Stimulated activated CD4-positive, alpha-beta T cell treated with anti-CD3 and anti-CD28 coated beads, Interleukin-1b, Interleukin-23, amount 100 ng/mL, for 24 hours (primary cell): ENCODE measurements at places on chromosomes 13 and 19.

DNA sequence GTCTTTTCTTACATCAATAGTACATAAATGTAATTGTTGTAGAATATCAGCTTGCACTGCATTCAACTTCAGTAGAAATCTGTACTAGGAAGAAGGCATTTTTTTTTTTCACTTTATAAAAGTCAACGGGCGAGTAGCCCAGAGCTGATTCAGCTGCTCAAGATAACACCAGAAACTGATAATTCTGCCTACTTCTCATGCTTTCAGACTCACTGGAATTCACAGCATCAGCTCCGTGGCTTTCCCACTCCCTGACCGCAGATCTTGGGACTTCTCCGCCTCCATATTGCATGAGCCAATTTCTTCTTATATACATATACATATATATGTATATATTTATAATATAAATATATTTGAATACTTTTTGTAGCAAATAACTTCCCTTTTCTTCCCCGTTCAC is 263.1 kb upstream of the RXFP2 start:
- no peak for DNase-seq

DNA sequence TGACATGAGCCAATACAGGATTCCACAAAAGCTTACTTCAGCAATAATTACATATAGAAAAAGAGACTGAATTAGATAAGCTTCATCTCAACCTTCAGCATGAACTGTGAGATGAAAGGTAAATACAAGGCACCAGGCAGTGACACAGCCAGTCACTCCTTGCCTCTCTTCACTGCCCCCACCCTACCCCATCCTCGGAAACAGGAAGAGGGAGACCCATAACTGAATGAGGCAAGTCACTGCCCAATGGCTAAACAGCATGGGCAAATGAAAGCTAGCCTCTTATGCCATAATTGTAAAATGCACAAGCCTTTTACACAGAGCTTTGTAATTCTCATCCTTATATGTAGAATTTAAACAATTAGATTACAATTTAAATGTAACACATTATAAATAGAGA is 1.7 kb downstream of the ZNF160 start:
- no peak for DNase-seq

- no peak for DNase-seq
Measured at GRCh38 chr13:43407023-43407581, 379.7 kb downstream of the ENOX1 start.

GRCh38 chr19:5051619-5052018 is 82.7 kb downstream of the KDM4B start:
- DNase-seq = no peak

DNA sequence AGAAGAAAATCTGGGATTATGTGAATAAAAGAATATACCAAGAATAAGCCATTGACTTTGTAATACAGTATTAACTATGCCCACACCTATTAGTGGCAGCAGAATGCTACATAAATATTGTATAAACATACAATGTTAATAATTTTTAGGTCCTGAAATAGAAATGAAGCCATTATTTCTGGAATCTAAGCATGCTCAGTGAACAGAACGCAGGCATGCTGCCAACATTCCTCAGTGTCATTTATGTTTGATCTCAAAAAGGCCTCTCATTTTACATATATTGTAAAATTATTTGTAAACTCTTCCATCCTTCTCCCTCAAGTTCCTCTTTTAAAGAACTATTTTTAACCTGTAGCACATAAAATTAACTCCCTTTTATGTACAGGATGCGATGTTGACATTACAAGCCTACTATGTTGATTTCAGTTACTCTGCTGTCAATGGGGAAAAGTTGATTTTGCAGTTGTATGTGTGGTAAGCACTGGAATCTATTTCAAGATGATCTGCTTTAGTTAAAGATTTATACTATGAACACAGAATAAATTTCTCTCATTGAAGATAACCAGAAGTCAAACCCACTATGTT is 118.8 kb downstream of the VWA8 start:
- no peak for DNase-seq

GRCh38 chr19:19540715-19541515 is 2.9 kb downstream of the CILP2 start:
- DNase-seq = peak; percentile 74

DNA sequence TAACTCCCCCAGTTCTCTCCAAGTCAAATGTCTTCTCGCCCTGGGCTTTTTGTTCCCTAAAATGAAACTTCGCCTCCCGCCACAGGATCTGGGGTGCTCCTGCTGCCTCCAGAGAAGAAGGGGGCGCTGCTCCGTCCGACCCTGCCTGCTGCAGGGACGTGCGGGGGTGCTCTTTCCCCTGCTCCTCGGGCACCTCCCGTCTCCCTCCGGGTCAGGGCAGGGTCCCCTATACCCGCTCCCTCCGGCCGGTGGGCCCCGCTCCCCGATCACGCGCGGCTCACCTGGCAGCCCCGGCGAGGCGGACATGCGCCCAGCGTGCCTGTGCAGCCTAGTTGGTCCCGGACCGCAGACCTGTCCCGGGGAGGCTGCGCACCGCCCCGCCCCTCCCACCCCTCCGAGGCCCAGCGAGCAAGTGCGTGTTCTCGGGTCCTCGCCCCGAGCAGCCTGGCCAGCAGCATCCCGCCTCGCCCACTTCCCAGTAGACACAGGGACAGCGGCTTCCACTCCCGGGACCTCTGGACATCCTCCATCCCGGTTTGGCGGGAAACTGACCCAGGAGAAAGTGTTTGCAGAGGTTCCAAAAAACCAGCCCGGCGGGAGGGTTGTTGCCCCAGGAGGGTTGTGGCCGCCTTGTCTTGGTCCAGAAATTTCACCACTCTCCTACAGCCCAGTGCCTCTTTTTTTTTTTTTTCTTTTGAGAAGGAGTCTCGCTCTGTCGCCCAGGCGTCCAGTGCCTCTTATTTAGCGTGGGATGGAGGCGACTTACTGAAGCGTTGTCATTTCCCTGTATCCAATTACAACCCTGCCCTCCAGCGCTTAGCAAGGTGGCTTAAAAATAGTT is at the start of gene OXGR1:
TSS of gene OXGR1 (minus strand) at position 460 of the 841 bp plus-strand sequence. CDS start 6,717 bp downstream, outside the sequence.
- DNase-seq = no peak

DNA sequence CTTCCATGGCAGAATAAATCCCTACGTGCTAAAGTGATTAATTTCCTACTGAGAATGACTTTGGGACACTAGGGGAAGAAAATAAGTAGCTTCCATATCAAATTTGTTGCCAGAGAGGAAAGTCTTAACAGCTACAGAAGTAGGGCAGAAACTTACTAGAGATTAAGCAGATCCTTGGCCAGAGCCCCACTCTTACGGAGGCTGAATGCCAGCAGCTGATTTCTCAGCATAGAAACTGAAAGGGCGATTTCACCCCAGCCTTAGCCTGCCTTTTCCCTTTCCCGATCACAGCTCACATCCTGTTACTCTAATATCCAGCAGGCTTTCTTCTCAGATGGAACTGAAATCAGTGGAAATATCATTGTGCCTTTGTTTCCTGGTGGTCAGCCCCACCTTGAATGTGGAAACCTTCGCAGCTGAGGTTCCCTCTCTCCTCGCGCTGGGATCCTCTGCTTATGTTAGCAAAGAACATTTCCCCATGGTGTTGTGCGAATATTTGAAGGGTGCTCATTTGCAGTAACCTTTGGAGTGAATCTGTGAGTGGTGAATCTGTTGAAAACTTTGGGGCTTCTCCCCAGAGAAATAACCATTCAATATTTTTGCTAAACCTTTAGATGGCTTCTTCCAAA is 8.4 kb downstream of the FAM124A start:
- no peak for DNase-seq

DNA sequence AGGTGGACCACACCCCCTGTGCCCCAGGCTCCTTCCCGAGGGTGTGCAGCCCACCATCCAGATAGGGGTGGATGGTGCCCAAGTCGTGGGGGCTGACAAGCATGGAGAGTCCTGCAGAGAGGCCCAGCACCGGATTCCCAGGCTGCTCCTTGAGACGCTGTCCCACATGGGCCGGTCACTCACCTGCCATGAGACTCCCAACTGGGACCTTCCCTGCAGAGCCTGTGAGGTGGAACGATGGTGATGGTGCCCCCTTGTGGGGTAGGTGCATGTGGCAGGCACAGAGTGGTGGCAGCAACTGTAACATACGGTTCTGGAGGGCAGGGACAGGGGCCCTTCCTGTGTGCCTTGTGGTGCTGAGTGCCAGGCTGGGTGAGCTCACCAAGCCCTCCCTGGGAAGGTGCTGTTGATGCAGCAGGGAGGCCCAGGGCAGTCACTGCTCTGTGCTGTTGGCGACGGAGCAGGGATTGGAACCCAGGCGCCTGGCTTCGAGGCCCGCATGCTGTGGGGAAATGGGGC is 33.1 kb downstream of the PPP1R37 start:
- peak; percentile 57 for DNase-seq

- no peak for DNase-seq
Measured at GRCh38 chr13:30120133-30120822, 187.1 kb downstream of the KATNAL1 start.
